ENCODE measurements at places on chromosomes 5 and 9. TPM values are rescaled to one million over a fixed set of nuclear protein-coding genes. Genes with fewer than 3 reads are reported as not detected.

DNA sequence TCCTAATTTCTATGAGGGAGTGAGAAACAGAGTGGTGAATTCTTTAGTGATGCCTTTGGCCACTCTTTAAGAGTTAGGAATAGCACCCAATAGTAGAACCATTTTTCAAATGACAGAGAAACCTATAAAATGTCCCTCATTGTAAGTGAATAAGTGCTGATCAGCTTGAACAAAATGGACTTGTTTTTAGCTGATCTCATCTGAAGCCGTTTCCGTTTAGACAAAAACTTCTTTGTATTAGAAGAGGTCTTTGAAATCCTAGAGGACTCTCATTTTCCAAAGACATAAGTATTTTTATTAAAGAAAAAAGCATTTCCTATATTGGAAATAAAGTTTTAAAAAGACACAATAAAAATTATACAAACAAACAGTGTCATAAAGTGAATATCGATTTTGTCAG is 273.9 kb downstream of the ARHGEF28 start:
- DNase-seq: no peak

DNA sequence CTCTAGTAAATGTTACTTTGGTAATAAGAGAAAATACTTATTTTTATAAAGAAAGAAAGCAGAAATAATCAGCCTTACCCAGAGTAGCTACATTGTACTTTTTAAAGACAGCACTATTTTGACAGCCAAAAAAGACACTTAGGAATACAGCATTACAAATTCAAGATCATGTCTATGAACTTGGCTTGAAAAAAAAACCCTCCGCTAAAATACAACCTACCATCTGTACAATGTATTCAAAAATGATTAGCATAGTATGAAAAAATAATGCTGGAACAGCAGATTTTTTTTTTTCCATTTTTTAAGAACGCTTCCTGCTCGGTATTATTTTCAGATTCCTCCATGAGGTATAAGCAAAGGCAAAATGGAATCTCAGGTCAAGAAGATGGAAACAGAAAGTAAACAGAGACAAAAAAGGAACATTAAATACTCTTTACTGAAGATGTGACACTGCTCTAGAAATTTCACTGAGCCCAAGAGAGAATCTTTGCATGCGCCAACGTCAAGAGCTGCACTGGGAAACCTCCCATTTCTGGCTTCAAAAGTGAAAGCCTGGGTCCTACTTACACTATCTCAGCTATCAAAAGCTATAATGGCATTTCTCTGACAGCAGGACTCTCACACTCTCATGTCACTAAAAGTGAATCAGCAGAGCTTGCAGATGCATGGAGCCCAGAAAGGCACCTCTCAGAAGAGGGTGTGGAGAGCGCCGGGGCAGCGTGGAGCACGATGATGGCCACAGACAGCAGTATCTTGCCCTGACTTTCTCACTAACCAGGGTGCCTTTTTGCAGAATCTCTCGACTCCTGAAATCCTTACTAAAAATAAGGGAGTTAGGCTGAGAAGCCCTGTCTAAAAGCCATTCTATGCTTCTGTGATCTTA is 167.4 kb downstream of the ELAVL2 start:
- DNase-seq: no peak

- no peak for DNase-seq
These were observed 290.6 kb upstream of the PANK3 start for GRCh38 chr5:168869615-168870227.

The CSF2 gene
- not detected for polyA plus RNA-seq

Data from right renal pelvis (tissue), 4 donors.